ENCODE measurements at places on chromosomes 16 and 17. TPM values are rescaled to one million over a fixed set of nuclear protein-coding genes. Genes with fewer than 3 reads are reported as not detected.

Gene SLC52A1
- total RNA-seq, result not detected

Gene ITGA2B
- 1.7 TPM for total RNA-seq

Gene SIAH1
- total RNA-seq, result 26.1 TPM

Gene SLFN12L
- 0.32 TPM for total RNA-seq

Gene TNFSF13
- 13.4 TPM for total RNA-seq

Gene CES5A
- not detected for total RNA-seq

Gene ERBB2
- total RNA-seq, result 51.1 TPM

Gene VAT1
- 106 TPM for total RNA-seq

Gene CDK5R1
- total RNA-seq, result 0.86 TPM

Gene KRTAP1-1
- not detected for total RNA-seq
